ENCODE measurements at places on chromosomes 5 and 9.

DNA sequence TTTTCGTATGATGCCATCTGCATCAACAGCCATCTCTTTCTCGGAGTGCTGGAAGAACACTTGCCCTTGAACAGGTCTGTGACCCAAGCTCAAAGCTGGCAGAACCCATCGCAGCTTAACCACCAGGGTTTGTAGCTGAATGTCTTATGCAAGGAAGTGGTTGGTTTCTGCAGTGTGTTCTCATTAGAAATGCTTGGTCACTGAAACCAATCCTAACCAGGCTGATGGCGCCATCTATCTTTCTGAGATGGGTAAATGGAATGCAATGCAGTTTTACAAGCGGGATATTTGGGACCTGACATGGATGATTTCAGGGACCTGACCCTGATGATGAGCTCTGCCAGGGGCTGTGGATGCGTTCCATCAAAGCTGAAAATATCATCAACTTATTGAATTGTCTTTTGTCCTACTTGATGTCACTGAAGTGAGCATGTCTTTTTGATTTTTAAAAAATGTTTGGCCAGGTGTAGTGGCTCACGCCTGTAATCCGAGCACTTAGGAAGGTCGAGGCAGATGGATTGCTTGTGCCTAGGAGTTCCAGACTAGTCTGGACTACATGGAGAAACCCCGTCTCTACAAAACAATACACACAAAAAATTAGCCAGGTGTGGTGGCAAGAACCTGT, 28.7 kb downstream of the DMRT3 start:
- DNase-seq = no peak

- DNase-seq = no peak
These were observed 47.5 kb upstream of the TLE4 start for GRCh38 chr9:79524266-79524665.

GRCh38 chr5:71481441-71481840, 26.0 kb downstream of the BDP1 start:
- no peak for DNase-seq

DNA sequence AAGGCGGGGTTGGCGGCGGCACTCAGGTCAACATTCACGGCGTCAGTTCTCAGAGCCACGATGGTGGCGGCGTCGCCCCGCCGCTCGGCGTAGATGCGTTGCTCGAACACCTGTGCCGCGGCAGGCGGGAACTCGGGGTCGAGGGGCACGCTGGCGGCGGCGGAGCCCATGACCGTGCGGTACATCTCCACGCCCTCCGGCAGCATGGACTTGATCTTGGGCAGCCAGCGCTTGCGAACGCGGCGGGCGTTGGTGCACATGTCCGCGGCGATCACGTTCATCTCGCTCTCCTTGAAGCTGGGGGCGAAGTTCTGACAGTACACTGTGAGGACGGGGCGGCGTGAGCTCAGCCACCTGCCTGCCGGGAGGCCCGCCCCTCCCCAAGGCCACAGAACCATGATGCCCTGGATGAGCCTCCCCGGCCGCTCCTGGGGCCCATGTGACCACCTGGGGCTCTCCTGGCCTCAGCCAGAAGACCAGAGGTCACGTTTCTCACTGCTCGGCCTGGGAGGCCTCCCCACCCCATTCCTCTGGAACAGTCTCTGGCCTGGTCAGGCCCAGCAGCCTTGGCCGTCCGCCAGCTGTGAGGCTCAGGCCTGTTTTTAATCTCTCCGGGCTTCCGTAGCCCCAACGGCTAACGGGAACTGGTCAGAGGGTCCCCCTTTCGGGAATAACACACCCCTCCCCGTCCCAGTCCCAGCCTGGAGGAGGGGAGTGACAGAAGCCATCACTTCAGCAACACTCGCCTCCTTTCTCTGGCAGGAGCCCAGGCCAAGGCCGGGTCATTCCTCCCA, 50.7 kb upstream of the UBAC1 start:
- no peak for DNase-seq

DNA sequence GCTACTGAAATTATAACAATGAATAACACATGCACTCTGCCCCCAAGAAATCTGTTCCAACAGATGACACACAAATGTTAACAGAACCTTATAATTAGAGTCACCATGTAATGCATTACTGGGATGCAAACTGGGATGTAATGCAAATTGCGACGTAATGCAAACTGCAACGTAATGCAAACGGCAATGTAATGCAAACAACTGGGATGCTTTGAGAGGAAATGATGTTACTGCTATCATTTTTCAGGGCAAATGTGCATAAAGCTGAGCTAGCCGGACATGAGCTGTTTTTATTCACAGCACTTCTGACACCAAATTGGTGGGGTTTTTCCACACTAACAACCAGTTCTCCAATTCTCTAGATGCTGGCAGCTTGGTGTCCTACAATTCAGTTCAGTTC, 117.2 kb downstream of the ADAMTS16 start:
- no peak for DNase-seq

DNA sequence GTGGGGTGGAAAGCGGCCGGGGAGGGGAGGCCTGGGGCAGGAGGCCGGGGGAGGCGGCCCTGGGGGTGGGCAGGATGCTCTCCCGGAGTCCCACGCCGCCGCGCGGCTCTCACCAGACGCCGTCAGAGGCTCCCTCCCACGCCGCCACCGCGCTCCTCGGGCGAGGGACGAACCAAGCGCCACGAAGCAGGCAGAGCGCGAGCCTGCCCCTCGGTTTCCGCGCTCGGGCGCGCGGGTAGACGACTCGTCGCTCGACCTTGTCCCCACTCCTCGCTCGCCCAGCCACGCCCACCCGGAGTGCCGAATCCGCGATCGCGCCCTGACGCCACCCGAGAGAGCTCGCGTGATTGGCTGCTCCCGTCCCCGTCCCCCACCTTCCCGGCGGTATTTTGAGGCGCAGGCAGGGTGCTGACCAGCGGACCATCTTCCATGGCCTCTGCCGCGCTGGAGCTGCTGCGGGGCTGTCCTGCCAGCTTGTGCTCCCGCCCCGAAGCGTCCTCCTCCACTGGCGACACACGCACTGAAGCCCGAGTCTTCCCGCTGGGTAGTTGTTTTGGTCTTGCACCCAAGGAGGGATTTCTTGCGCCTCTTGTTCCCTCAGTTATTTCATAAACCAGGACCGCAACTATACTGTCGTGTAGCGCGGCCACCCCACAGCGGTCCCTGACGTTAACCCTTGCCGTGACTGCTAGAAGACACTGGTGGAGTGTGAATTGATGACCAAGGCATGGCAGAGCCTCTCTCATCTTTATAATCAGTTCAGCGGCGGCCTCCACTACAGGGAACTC, at the start of gene GNE:
Gene GNE, minus strand, starts transcription at position 241 of the 788 bp plus-strand sequence. CDS start 9,093 bp downstream, outside the sequence.
- peak; percentile 98 for DNase-seq

DNA sequence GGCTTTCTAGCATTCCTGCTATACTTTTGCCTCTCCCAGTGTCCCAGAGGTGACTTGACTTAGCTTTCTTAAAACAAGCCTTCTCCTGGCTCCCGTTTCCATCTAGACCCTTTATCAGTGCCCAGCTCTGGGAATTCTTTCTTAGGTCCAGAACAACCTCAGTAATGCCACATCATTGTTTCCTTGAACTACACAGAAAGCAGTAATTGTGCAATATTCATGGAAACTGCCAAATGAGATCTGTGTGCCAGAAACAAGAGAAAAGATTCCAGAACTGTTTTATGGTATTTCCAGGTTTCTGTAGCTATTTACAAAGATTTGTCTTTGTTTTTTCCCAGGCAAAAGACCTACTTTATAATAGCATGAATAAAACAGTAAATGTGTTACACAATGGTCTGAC, 391.3 kb downstream of the SLCO4C1 start:
- no peak for DNase-seq

- DNase-seq = no peak
These were observed 588.3 kb downstream of the BNC2 start for GRCh38 chr9:16282216-16282615.

- no peak for DNase-seq
These were observed 45.7 kb upstream of the PIK3R1 start for GRCh38 chr5:68169903-68170302.

DNA sequence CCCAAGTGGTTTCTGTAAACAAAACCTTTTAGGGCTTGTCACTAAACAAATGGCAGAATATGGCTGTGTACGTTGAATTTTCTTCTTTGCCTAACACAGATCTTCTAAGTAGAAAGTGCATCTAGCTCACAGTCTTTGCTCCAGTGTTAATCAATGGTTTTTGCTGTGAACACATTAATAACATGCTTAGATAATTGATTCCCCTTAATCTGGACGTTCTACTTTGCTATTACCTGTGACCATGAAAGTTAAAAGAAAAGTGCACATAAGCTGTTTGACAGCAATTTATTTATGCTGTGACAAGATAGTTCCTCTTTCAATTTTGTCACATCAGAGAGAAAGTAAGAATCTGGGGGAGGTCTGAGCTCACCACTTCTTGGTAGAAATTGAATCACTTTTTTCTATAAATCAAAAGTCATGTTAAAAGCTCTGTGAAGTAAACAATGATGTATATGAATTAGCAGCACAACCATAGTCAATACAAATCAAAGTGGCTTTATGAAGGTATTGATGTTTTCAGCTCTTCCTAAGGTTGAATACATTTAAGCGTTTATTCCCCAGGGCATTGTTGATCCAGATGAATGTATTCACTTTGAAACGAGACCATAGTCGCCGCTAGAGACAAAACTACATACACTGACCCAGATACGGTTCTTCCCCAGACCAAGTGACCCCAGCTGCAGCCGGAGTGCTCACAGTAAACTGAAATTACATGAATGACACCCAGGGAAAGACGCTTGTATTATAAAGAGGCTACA, 174.6 kb upstream of the ZNF608 start:
- DNase-seq = no peak

- peak; percentile 38 for DNase-seq
These were observed 2.9 kb downstream of the OR2S2 start for GRCh38 chr9:35954942-35955546.

GRCh38 chr5:149036970-149037369, 25.9 kb downstream of the SH3TC2 start:
- DNase-seq = no peak

DNA sequence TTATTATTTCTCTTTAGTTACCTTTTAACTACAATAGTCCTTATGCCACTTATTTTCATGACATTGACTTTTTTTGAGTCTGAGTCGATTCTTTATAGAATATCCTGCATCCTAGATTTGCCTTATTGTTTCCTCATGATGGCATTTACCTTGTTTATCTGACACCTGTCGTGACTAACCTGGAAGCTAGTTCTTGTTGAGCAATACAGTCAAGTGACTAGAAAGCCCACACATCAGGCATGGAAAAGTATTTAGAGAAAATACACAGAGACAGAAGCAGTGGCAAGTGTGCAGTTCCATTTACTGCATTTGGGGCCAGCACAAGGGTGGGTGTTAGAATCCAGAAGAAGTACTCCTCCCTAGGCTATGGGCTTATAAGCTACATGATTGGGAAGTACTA, 97.8 kb downstream of the ERMP1 start:
- no peak for DNase-seq

DNA sequence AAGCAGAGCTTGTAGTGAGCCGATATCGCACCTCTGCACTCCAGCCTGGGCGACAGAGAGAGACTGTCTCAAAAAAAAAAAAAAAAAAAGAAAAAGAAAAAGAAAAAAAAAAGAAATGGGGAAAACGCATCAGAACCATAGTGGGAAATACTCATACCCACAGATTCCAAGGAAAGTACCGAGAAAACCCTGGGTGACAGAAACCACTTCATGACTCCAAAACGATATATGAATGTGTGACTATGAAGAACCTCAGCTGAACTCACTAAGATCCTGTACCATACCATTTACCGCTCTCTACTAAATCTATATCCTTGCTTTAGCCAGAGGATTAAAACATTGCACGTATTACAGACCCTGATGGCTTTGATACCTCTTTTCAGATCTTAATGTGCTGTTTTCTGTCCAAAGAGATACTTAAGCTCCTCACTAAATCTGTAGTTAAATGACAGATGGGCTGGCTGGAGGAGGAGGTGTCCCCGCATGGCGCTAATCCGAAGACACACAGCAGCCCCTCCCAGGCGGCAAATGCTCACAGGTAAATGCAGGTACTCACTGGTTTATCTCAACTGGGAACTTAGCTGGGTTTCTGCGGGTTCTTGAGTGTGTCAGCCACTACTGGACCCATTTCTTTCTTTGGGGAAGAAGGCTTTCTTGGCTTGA, 2.8 kb downstream of the LPCAT1 start:
- no peak for DNase-seq

DNA sequence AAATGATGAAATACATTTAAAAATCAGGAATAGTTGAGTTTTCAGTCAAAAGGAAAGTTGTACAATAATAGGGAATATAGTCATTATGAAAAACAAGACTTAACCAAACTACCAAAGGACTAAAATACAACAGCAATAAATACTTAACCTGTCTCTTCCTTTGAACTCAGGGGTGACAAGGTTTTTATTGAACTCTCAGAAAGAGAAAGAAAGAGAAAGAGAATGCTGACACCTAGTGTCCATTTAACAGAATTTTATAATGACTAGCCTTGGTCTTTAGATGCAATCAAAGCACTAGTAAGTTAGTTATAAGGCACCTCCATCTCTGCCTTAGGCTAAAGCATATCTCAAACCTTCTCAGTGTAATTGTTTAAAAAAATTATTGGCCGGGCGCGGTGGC, 47.5 kb downstream of the UIMC1 start:
- DNase-seq = no peak

- DNase-seq = no peak
These were observed 106.8 kb upstream of the NREP start for GRCh38 chr5:111863801-111864200.

DNA sequence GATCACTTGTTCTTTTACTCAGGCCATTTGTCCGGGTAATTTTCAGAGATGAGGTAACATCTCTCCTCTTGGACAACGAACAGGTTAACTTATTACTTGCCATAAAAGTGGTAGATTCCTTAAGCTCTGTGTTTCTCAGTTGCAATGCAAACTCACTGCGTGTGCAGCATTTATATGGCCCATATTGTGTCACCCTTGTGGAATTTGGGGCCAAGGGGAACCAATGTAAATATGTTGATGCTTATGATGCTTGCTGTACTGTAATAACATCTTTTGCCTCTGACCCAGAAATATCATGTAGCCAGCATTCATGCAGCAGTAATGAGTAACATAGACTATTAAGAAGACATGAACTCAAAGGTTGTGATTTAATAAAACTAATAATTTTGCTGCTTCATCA, 175.8 kb downstream of the ADAMTS6 start:
- DNase-seq = no peak

GRCh38 chr5:132070460-132071337, 2.9 kb upstream of the CSF2 start:
- DNase-seq = peak; percentile 43

DNA sequence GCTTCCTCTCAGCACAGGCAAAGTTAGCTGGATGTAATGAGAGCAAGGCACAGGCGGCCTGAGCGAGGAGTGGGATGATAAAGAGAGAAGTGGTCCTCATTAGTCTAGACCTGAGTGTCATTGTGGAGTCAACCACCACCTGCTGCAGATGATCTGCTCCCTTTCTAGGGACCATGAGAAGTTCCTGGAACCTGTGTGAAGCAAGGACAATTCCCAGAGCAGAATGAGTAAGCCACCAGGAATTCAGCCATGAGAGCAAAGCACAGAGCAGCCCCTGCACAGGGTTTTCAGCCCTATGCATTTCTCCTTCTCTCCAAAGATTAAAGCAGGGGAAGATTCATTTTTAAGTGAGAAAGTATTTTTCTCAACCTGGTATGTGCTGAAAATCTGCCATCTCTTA, 146.8 kb upstream of the SPEF2 start:
- DNase-seq = no peak

Data from activated CD4-positive, alpha-beta T cell treated with anti-CD3 and anti-CD28 coated beads, Interleukin-2, amount 50 U/mL, for 4 hours (primary cell).